ENCODE measurements at places on chromosomes 1 and 21. TPM values are rescaled to one million over a fixed set of nuclear protein-coding genes. Genes with fewer than 3 reads are reported as not detected.

GRCh38 chr1:10975567-10976326, 36.7 kb upstream of the TARDBP start:
- no peak for DNase-seq

- DNase-seq = no peak
These were observed 48.1 kb downstream of the MAP3K21 start for GRCh38 chr1:233375653-233376052.

DNA sequence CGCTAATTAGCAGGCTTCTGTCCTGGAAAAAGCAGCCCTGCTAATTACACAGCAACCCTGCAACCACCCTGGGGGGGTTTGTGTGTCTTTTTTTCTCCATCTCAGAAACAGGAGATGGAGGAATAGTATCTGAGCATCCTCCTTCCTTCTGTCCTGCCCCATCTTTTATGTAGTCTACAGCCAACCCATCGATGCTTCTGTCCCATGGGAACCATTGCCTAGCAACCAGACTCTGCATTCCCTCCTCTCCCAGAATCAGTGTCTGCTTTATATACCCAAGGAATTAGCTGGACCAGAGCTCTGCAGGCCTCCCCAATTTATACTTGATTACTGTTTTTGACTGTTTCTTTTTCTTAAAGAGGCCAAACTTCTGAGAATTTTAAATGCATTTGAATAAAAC, 35.1 kb downstream of the LRRC38 start:
- DNase-seq = no peak

TTLL10 gene
- not detected for polyA plus RNA-seq

DNA sequence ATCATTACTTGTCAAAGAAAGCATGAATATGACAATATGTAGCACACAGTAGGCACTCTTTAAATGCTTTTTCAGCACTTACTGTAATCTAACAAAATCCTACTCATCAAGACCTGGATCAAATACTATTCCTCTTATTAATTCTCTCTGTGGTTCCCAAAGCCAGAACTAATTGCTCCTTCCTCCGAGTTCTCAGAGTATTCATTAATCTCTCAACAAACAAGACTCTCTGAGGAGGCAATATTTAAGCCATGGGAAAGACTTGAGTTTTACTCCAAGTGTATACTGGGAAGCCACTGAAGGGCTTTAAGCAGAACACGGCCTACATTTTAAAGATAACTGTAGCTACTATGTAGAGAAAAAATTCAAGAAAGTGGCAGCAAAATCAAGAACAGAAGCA, 79.7 kb downstream of the ENAH start:
- DNase-seq = no peak

GRCh38 chr1:95005584-95005983, 67.2 kb downstream of the ALG14 start:
- DNase-seq = no peak

DNA sequence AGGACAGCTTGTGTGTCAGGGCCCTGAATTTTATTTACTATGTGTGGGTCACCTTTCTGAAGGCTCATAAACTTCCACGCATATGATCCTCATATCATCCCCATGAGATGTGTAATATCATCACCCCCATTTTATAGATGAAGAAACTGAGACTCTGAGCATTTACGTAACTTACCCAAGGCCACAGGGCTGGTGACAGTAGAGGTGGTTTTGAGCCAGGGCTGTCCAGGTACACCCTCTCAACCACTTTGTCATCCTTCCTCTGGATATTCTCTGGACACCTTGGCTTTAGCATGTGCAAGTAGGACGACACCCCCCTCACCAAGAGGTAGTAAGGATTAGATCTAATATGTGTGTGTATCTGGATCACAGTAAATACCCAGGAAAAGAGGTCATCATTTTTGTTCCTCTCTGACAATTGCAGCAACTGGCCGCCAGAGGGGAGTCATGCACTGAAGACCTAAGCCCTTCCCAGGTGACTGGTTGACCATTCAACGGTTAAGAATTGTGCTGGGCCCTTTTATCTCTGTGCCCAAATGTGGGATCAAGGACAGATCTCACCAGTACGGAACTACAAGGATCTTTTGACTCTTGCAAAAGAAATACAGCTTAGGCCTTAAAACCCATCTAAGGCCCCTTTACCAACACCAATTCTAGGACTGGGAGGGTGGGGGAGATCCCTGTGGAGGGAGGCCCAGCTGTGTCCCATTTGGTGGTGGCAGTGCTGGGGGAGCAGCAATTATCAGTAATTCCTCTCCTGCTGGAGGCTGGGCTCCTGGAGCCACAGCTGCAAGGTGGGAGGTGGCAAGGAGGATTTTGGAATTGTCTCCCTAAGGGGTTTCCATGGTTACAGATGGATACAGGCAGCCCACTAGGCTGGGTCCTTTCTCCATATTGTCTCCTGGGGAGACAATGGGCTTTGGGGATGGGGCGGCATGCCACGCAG, 13.7 kb upstream of the E2F2 start:
- DNase-seq = peak; percentile 50

GRCh38 chr1:54615531-54616279, 7.6 kb downstream of the FAM151A start:
- no peak for DNase-seq

- DNase-seq = no peak
These were observed 35.0 kb downstream of the BATF3 start for GRCh38 chr1:212664409-212665199.

DNA sequence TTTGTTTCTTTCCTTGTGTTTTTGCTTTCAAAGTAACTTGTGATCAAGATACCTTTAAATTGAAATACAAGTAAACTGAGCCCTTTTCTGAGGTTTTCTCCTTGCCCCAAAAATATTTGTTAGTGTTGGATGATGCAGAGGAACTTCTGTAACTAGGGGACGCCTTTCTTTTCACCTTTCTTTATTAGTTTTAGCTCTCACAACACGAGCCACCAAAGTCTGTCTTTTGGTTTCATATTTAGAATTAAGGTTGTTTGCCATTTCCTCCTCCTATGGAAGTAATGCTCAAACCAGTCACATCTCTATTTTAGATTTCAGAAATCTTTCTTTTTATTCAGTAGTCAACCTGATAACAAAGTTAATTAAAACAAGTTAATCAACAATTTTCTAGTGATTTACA, 120.8 kb downstream of the ZP4 start:
- DNase-seq = no peak

DNA sequence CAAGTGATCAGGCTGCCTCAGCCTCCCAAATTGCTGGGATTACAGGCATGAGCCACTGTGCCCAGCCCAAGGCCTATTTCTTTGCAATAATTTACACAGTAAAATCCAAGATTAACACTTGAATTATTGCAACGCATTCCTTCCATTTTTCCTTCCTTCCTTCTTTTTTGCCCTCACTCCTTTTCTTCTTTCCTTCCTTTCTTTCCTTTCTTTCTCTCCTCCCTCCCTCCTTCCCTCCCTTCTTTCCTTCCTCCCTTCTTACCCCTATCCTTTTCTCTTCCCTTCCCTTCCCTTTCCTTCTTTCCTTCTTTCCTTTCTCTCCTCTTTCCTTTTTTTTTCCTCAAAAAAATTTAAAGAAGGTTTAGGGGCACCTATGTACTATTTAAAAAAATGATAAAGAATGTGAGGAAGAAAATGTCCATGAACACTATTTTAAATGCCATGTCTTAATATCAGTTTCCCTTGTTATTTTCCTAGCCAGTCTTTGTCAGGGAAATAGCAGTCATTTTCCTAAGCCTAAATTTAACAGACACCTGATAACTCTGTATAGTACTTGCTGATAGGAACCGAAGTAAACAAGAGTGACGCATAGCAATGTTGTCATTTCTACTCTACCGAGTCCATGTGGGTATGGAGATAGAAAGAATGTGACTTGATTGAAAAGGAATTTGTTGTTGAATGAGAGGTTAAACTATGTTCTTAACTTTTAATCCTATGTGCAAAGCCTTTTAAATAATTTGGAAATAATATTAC, 79.8 kb upstream of the HMCN1 start:
- no peak for DNase-seq

DNA sequence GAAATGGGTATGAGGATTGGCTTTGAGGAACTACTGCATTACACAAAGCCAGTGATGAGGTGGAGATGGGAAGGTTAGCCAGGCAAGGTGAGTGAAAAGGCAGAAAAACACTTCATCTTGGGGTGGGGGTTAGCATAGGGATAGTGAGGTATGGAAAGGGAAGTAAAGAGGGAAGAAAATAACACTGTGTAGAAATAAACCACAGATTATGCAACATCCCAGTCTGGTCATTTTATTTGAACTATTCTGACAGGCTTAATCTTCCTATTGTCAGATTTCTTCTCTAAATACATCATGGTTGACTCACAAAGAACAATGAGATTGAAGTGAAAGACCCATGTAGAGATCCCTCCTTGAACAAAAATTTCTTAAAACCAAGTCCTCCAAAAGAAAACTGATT, 640.2 kb downstream of the PTPRC start:
- DNase-seq = no peak

- no peak for DNase-seq
These were observed 71.4 kb upstream of the ARTN start for GRCh38 chr1:43861988-43862735.

All from naive thymus-derived CD4-positive, alpha-beta T cell (primary cell).